ENCODE measurements at places on chromosomes 1 and 21. TPM values are rescaled to one million over a fixed set of nuclear protein-coding genes. Genes with fewer than 3 reads are reported as not detected.

DNA sequence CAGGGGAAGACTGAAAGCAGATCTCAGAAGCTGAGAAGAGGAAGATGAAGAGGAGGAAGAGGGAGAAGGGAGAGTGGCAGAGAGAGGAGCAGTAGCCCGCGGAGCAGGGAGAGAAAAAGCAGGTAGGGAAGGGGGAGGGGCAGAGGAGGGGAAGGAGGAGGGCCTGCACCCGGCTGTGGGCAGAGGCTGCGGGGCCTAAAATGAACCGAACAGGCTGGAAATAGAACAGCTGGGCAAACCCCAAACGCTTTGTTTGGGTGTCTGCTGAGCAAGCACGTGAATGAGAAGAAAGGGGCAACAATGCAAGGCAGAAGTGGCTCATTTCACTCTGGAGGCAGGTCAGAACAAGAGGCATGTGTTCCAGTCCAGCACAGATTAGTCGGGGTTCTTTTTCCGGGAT, 33.5 kb downstream of the KCNC4 start:
- H3K27me3 ChIP-seq, result no peaks in the 10 kb centered on the region
- peaks cover 40% of the 10 kb centered on the region for H3K4me1 ChIP-seq
- H3K4me3 ChIP-seq, result no peak overlapping the region
- H3K27ac ChIP-seq, result no peak overlapping the region
- DNase-seq, result no peak

GRCh38 chr1:4119516-4120220, 219.6 kb upstream of the C1orf174 start:
- H3K27ac ChIP-seq, result no peak overlapping the region

The OBSCN gene
- 224 TPM for total RNA-seq

GRCh38 chr1:211591980-211592493, 13.1 kb upstream of the SLC30A1 start:
- no peaks in the 10 kb centered on the region for H3K4me1 ChIP-seq
- DNase-seq, result no peak
- no peak overlapping the region for H3K4me3 ChIP-seq
- no peak overlapping the region for H3K27ac ChIP-seq
- H3K27me3 ChIP-seq, result no peaks in the 10 kb centered on the region
- H3K36me3 ChIP-seq, result no peaks in the 10 kb centered on the region

GRCh38 chr1:151311589-151312331, 15.5 kb downstream of the PI4KB start:
- no peak overlapping the region for H3K4me3 ChIP-seq
- H3K36me3 ChIP-seq, result peaks cover 78% of the 10 kb centered on the region
- H3K27ac ChIP-seq, result no peak overlapping the region
- no peaks in the 10 kb centered on the region for H3K27me3 ChIP-seq

DNA sequence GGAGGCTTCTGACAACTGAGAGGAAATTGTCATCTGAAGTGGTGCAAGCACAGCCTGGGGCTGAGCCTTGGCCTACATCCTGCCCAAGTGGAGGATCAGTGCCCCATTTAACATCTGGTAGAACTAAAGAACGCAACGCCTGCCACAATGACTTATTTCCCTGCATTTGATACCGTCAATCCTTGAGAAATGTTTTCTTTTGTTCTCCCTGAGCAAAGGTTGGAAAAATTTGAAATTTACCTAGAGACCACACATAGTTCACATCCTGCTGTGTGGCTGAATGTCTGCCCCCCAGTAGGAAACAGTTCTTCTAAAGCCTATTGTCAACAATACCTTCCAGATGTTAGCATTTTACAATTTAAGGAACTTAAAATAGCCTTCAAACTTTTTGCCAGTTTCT, 5.6 kb upstream of the RGS4 start:
- H3K27me3 ChIP-seq, result no peaks in the 10 kb centered on the region
- DNase-seq, result no peak
- H3K4me3 ChIP-seq, result no peak overlapping the region
- no peaks in the 10 kb centered on the region for H3K4me1 ChIP-seq
- no peak overlapping the region for H3K27ac ChIP-seq

DNA sequence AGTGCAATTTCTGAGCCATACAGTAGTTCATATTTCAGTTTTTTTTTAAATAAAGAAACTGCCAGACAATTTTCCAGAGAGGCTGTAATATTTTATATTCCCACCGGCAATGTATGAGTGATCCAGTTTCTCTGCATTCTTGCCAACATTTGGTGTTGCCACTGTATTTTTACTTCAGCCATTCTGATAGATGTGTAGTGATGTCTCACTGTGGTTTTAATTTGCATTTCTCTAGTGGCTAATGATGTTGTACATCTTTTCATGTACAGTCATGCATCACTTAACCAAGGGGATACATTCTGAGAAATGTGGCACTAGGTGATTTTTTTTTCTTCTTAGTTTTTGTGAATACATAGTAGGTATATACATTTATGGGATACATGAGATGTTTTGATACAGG, 99.6 kb downstream of the CENPF start:
- H3K36me3 ChIP-seq, result no peaks in the 10 kb centered on the region
- H3K27me3 ChIP-seq, result no peaks in the 10 kb centered on the region
- H3K4me1 ChIP-seq, result no peaks in the 10 kb centered on the region
- no peak overlapping the region for H3K27ac ChIP-seq
- H3K4me3 ChIP-seq, result no peak overlapping the region

GRCh38 chr1:207214453-207214852, 107.0 kb upstream of the CD55 start:
- no peak overlapping the region for H3K27ac ChIP-seq
- H3K27me3 ChIP-seq, result no peaks in the 10 kb centered on the region
- no peak for DNase-seq

DNA sequence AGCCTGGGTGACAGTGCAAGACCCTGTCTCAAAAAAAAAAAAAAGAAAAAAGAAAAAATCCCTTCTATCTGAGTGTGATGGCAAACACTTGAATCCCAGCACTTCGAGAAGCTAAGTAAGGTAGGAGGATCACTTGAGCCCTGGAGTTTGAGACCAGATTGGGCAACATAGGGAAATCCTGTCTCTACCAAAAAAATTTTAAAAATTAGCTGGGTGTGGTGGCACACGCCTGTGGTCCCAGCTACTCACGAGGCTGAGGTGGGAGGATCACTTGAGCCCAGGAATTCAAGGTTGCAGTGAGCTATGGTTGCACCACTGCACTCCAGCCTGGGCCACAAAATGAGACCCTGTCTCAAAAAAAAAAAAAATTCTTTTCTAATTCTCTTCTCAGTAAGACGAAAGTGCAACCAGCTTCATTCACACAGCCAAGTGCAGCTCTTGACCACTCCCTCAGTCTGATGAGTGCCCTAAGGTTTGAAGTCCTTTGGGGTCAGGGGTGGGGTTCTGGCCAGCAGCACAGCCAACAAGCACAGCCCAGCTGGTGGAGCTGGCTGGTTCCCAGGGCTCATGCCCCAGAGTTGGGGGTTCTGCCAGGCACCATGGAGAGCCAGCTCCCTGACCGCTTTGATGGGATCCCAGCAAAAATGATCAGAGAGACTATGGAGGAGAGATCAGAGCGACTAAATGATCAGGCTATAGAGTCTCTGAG, 8.0 kb downstream of the SLC2A5 start:
- H3K27ac ChIP-seq, result no peak overlapping the region
- H3K27me3 ChIP-seq, result no peaks in the 10 kb centered on the region
- no peak overlapping the region for H3K4me3 ChIP-seq
- H3K4me1 ChIP-seq, result peaks cover 22% of the 10 kb centered on the region

GRCh38 chr1:247352175-247352574, 20.5 kb upstream of the ZNF496 start:
- no peaks in the 10 kb centered on the region for H3K36me3 ChIP-seq
- H3K4me1 ChIP-seq, result peaks cover 16% of the 10 kb centered on the region
- H3K27ac ChIP-seq, result no peak overlapping the region
- H3K4me3 ChIP-seq, result no peak overlapping the region
- no peak for DNase-seq
- H3K27me3 ChIP-seq, result no peaks in the 10 kb centered on the region

DNA sequence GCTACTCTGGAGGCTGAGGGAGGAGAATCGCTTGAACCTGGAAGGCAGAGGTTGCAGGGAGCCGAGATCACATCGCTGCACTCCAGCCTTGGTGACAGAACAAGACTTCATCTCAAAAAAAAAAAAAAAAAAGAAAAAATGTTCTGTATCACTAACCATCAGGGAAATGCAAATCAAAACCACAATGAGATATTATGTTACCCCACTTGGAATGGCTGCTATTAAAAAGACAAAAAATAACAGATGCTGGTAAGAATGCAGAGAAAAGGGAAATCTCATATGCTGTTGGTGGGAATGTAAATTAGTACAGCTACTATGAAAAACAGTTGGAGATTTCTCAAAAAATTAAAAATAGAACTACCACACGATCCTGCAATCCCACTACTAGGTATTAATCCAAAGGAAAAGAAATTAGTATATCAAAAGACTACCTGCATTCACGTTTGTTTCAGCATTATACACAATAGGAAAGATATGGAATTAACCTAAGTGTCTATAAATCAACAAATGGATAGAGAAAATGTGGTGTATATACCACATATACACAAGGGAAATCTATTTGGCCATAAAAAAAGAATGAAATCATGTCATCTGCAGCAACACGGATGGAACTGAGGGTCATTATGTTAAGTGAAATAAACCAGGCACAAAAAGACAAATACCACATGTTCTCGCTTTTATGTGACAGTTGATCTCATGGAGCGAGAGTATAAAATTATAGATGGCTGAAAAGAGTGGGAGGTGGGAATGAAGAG, 62.6 kb downstream of the ABL2 start:
- DNase-seq, result no peak
- no peak overlapping the region for H3K27ac ChIP-seq
- H3K36me3 ChIP-seq, result no peaks in the 10 kb centered on the region
- H3K27me3 ChIP-seq, result no peaks in the 10 kb centered on the region

The RUNX3 gene
- total RNA-seq, result 0.22 TPM

The ANGPTL3 gene
- total RNA-seq, result 0.04 TPM

- DNase-seq, result no peak
- peaks cover 17% of the 10 kb centered on the region for H3K27me3 ChIP-seq
- H3K36me3 ChIP-seq, result no peaks in the 10 kb centered on the region
- H3K4me1 ChIP-seq, result peaks cover 11% of the 10 kb centered on the region
- H3K27ac ChIP-seq, result no peak overlapping the region
- H3K4me3 ChIP-seq, result no peak overlapping the region
These were observed 378.3 kb downstream of the NPHP4 start for GRCh38 chr1:5613900-5614299.

DNA sequence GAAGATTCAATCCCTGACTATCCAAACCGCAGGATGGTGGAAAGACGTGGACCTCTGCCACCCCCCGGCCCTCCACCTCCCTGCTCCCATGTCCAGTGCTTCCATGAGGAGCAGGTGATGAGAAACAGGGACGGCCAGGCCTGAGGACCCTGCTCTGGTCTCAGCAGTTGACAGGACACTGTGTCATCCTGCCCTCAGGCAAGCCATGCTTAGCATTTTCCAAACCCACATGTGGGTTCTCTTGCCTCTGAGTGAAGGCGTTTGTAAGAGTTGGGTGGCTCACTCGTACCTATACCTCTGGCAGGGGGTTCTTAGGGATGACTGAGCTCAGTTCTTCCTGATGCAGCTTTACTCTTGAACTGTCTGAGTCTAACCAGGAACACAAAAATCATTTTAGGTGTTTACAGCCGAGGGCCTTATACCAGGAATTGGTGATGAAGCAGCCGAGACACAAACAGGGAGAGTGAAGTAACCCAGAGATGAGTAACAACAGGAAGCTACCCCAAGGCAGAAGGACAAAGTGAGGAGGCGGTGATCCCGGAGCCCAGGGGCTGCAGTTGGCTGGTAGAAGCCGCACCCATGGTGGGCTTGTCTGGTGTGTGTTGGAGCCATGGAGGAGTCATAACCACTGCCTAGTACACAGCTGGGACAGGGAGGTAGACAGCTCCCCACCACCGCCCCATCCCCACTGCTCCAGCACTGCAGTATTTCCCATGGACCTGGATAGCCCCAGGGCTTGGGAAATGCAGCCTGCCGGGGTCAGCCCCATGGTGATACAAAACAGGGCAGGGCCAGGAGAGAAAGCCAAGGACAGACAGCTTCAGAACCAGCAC, 21.4 kb downstream of the MYBPH start:
- no peaks in the 10 kb centered on the region for H3K36me3 ChIP-seq
- DNase-seq, result no peak
- H3K27me3 ChIP-seq, result peaks cover 15% of the 10 kb centered on the region
- no peak overlapping the region for H3K4me3 ChIP-seq

DNA sequence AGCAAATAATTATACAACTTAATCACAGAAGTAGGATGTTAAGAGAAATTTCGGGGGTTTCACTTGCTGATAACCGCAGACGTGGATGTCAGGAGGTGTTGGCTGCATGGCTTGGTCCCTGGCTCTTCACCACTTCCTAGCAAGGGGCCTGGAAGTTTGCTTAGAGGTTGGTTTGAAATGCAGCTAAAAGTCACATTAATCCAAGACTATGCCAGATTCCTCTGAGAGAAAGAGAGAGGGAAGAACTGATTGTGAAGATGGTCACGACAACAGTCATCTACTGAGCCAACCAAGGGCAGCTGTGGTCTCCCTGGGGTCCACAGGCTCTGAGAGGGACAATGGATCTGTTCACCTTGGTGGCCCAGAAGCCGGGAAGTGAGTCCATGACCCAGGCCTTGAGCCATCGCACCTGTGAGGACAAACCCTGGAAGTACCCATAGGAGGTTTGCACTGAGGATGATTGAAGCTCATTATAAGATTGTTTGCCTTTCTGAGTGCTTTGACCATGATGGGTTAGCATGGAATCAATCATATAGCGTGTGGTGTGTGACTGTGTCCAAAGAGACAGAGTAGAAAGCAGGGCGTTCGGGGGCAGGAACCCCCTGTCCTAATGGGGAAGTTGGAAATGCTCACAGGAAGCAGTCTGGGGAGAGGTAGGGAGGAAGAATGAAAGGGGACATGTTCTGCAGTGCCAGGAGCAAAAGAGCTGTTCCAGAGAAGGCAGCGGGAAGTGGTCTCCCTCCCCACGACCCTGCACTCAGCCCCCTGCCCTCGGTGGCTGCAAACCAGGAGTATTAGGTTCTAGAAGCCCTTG, 47.1 kb downstream of the UMODL1 start:
- H3K4me3 ChIP-seq, result no peak overlapping the region
- no peaks in the 10 kb centered on the region for H3K36me3 ChIP-seq
- no peak for DNase-seq
- peaks cover 32% of the 10 kb centered on the region for H3K27me3 ChIP-seq

The TFF1 gene
- total RNA-seq, result not detected

GRCh38 chr1:39102537-39103327, 76.6 kb downstream of the NDUFS5 start:
- DNase-seq, result peak; percentile 89
- no peaks in the 10 kb centered on the region for H3K27me3 ChIP-seq
- H3K27ac ChIP-seq, result peak overlapping the region; percentile 32
- peaks cover 52% of the 10 kb centered on the region for H3K4me1 ChIP-seq
